ENCODE measurements at places on chromosomes 6 and 20.

DNA sequence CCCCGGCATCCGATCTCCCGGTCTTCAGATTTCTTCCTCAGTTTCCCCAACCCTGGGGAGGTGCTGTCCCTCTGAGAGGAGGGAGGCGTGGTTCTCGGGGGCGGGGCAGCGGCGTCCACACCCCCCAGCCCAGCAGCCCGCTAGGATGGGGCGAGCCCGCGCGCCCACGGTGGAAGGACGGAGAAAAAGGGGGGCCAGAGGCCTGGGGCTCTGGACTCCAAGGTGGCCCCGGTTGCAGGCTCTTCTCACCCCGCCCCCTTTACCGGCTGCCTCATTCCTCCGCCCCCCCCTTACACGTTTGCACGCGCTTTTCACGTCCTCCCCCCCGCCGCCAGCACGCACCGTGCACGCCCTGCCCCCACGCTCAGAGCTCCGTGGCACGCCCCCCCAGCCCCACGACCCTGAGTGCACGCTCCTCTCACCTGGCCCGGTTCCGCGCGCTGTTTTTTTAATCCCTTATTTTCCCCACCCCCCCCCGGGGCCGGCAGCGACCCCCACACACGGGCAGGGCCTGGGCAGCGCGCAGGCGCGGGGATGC, 402 bp downstream of the ZBTB12 start:
- H3K4me3 ChIP-seq: peak overlapping the region; percentile 63
- no peaks in the 10 kb centered on the region for H3K36me3 ChIP-seq
- H3K4me1 ChIP-seq: peaks cover 27% of the 10 kb centered on the region
- H3K27me3 ChIP-seq: no peaks in the 10 kb centered on the region
- H3K27ac ChIP-seq: peak overlapping the region; percentile 92

DNA sequence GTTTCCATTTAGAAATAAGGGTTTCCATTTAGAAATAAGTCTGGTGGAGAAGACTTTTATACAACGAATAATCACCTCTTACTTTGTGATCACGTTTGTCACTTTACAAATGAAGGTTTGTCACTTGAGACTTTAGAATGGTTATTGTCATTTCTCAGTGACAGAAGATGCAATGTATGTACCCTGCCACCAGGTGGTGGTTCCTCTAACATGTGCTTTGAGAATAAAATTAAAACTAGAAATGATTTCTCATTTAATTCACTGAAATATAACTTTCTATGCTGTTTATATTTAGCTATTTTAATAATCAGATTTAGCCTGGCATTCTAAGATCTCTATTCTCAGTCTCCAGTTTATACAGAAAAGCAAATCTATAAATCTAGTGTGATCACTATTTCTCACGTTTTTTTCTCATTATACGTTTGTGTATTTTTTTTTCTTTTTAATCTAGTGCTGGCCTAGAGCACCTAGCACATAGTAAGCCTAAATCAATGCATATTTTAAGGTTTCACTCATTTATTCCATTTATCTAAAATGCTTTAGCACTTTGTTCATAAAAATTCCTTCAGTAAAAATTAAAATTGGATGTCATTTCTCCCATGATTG, 57.4 kb upstream of the TFAP2D start:
- H3K27ac ChIP-seq: no peak overlapping the region
- H3K4me1 ChIP-seq: no peaks in the 10 kb centered on the region
- no peak for DNase-seq
- H3K27me3 ChIP-seq: no peaks in the 10 kb centered on the region

GRCh38 chr6:53924277-53924676, 129.5 kb downstream of the LRRC1 start:
- H3K27me3 ChIP-seq: no peaks in the 10 kb centered on the region
- H3K36me3 ChIP-seq: no peaks in the 10 kb centered on the region
- no peak for DNase-seq

DNA sequence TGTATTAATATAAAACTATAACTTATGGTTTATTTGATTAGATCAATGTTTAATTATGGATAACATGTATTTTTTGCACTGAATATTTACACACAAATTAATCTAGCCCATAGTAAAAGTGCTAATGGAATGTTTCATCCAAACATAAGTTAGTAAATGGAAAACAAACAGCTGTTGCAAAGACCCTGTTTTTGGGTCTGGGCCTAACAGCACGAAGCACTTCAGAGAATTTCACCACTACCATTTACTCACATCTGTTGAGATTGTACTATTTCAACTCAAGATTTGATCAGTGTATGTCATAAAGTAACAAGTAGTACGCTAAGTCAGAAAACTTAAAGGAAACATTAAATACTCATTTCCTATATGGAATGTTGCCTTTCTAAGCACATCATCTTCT, 359.6 kb downstream of the LAMA2 start:
- no peak overlapping the region for H3K27ac ChIP-seq
- no peaks in the 10 kb centered on the region for H3K27me3 ChIP-seq
- no peak for DNase-seq
- H3K4me1 ChIP-seq: no peaks in the 10 kb centered on the region
- no peak overlapping the region for H3K4me3 ChIP-seq

DNA sequence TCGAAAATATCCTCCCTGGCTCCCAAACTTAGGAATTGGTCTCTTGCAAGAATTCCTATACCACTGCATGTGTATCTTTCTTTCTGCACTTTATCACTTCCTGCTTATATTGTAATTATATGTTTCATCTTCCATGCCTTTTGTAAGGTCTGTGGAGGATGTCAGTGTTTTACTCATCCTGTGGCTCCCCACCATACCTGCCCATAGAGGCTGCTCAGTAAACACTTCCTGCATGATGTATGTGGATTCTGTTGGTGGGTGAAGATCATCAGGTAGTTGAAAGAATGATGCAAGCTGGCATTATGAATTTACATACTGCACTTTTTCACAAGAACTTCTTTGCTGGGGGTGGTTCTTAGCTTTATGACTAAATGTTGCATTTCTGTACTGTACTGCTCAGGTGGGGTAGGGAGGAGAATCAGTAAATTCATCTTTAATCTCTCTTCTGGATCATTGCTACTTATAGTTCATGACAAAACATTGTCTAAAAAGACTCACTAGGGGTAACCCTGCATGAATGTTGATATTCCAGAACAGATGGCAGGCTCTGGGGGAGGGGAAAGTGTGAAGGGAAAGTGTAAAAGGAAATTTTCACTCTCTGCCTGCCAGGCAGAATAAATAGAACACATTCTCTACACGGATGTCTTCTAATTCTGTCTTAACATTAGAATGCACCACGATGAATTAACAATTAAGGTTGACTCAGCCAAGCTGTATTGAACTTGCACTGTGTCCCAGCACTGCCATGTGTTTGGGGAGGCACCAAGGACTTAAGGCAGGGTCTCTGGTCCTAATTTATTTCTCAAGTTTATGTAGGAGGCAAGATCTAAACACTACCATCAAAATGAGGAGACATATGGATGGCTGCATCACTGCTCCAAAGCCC, 36.0 kb upstream of the KLHL31 start:
- H3K36me3 ChIP-seq: no peaks in the 10 kb centered on the region
- no peak for DNase-seq
- peaks cover 4% of the 10 kb centered on the region for H3K4me1 ChIP-seq
- no peak overlapping the region for H3K4me3 ChIP-seq

DNA sequence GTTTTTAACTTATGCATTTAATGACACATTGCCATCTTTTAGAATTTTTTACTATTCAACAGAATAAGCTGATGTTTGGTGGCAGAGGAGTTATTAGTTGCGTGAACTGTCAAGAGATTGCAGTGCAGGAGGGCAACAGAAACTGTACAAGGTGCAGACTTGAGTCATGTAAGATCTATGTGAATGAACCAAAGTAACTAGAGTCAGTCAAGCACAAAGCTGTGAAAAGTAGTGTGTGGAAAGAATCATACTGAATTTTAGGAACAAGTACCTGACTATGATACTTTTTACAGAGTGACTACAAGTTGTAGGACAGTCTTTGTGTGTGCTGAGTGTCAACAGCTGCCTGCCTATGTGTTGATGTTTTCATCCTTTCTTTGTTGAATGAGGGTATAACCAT, 2.7 kb upstream of the C6orf163 start:
- H3K27ac ChIP-seq: no peak overlapping the region
- H3K36me3 ChIP-seq: no peaks in the 10 kb centered on the region
- H3K4me1 ChIP-seq: no peaks in the 10 kb centered on the region
- no peaks in the 10 kb centered on the region for H3K27me3 ChIP-seq
- no peak for DNase-seq
- H3K4me3 ChIP-seq: no peak overlapping the region

- H3K36me3 ChIP-seq: no peaks in the 10 kb centered on the region
- H3K4me1 ChIP-seq: peaks cover 32% of the 10 kb centered on the region
- no peak overlapping the region for H3K27ac ChIP-seq
- H3K27me3 ChIP-seq: peaks cover 17% of the 10 kb centered on the region
- no peak overlapping the region for H3K4me3 ChIP-seq
Observed at GRCh38 chr20:3163099-3164042, 3.7 kb upstream of the FASTKD5 start.

- H3K4me1 ChIP-seq: no peaks in the 10 kb centered on the region
- DNase-seq: no peak
- H3K27me3 ChIP-seq: no peaks in the 10 kb centered on the region
- H3K36me3 ChIP-seq: no peaks in the 10 kb centered on the region
Observed at GRCh38 chr20:49529470-49529869, 38.5 kb downstream of the PTGIS start.

GRCh38 chr20:34037121-34037520, 43.4 kb downstream of the RALY start:
- no peak for DNase-seq
- H3K36me3 ChIP-seq: no peaks in the 10 kb centered on the region
- no peak overlapping the region for H3K4me3 ChIP-seq
- H3K27ac ChIP-seq: no peak overlapping the region

DNA sequence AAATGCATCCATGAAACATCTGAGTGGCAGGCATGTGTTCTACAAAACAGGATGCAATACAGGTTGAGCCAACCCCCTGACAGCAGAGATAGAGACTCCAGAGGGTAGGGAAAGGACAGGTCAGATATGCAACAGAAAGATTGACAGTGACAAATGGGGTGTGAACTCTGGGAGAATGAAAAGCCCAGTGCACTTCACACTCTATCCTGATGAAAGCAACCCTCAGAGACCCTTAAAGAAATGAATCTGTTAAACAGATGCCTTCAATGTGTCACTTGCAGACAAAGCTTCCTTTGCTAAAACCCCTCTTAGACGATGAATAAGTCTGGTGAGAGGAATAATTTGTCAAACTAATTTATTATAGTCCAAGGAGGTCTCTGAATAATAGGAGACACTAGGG, 89.9 kb downstream of the RFPL4B start:
- H3K27ac ChIP-seq: no peak overlapping the region
- H3K36me3 ChIP-seq: no peaks in the 10 kb centered on the region
- H3K4me3 ChIP-seq: no peak overlapping the region
- no peaks in the 10 kb centered on the region for H3K27me3 ChIP-seq
- no peak for DNase-seq

GRCh38 chr6:142881290-142881689, 63.7 kb downstream of the HIVEP2 start:
- H3K27ac ChIP-seq: no peak overlapping the region
- H3K36me3 ChIP-seq: no peaks in the 10 kb centered on the region
- no peaks in the 10 kb centered on the region for H3K27me3 ChIP-seq
- DNase-seq: no peak
- no peak overlapping the region for H3K4me3 ChIP-seq

- H3K4me1 ChIP-seq: no peaks in the 10 kb centered on the region
- H3K27me3 ChIP-seq: no peaks in the 10 kb centered on the region
- H3K4me3 ChIP-seq: no peak overlapping the region
- H3K27ac ChIP-seq: no peak overlapping the region
- no peaks in the 10 kb centered on the region for H3K36me3 ChIP-seq
Observed at GRCh38 chr6:127538750-127539264, 19.7 kb upstream of the MTCL3 start.

DNA sequence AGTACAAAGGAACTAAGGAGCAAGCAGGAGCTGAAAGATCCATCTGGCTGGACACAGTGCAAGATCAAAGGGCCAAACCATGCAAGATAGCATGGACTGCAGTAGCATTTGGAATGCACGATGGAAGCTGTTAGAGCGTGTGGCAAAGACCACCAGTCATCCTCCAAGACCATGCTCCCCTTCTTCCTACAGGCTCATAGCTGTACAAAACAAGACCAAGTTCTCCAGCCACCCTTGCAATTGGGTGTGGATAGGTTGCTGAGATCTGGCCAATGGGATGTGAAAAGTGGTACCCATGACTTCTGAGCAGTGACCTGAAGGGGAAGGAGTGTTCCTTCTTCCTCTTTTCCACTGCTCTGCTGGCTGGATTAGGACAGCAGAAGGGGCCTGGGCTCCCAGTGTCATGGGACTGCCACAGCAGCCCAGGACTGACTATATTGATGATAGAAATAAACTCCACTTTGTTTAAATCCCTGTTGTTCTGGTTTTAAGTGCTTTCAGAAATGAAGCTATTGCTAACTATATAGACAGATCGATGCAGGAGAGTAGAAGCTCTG, 64.9 kb downstream of the SLC22A23 start:
- peaks cover 71% of the 10 kb centered on the region for H3K4me1 ChIP-seq
- no peaks in the 10 kb centered on the region for H3K27me3 ChIP-seq
- peak overlapping the region; percentile 89 for H3K27ac ChIP-seq

DNA sequence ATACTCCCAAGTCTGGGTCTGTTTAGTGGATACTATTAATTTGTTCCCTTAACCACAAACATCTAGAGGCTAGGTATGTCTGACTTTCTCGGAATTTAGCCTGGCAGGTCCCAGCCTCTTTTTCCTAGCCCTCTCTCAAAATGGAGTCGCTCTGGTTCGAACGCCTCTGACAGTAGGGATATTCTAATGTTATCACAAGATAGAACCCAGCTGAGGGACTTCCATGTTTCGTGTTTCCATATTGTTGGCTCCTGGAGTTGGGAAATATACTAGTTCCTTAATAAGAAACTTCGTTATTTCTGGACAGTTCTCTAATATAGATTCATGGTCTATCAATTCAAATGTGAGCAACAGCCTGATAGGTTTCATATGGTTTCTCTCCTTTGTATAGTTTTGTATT, 16.4 kb downstream of the CYB5R4 start:
- H3K4me3 ChIP-seq: no peak overlapping the region
- H3K27me3 ChIP-seq: no peaks in the 10 kb centered on the region
- no peaks in the 10 kb centered on the region for H3K36me3 ChIP-seq
- no peak for DNase-seq
- no peak overlapping the region for H3K27ac ChIP-seq

DNA sequence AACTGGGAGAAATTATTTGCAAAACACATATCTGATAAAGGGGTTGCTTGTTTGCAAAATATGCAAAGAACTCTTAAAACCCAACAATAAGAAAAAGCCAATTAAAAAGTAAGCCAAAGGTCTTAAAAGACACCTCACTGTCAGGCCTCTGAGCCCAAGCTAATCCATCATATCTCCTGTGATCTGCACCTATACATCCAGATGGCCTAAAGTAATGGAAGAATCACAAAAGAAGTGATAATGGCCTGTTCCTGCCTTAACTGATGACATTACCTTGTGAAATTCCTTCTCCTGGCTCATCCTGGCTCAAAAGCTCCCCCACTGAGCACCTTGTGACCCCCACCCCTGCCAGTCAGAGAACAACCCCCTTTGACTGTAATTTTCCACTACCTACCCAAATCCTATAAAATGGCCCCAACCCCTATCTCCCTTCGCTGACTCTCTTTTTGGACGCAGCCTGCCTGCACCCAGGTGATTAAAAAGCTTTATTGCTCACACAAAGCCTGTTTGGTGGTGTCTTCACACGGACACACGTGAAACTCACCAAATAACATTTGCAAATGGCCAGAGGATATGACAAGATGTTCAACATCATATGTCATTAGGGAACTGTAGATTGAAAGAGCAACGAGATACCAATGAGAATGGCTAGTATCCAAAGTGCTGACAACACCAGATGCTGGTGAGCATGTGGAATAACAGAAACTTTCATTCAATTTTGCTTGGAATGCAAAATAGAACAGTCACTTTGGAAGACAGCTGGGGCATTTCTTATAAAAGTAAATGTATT, 565.0 kb upstream of the ADGRB3 start:
- no peaks in the 10 kb centered on the region for H3K4me1 ChIP-seq
- no peaks in the 10 kb centered on the region for H3K36me3 ChIP-seq
- DNase-seq: no peak
